Left renal pelvis (tissue), 4 donors: ENCODE measurements at places on chromosomes 6 and 20. TPM values are rescaled to one million over a fixed set of nuclear protein-coding genes. Genes with fewer than 3 reads are reported as not detected.

Gene F13A1
- 110 TPM for polyA plus RNA-seq

Gene FAXC
- 4.7 TPM for polyA plus RNA-seq

Gene COL19A1
- polyA plus RNA-seq, result 2.1 TPM

Gene C20orf141
- polyA plus RNA-seq, result not detected

Gene CCN6
- polyA plus RNA-seq, result 0.41 TPM

Gene LRRN4
- 11.1 TPM for polyA plus RNA-seq

Gene ZSCAN23
- polyA plus RNA-seq, result 17.8 TPM

Gene MCHR2
- polyA plus RNA-seq, result not detected

Gene IFT52
- 75.8 TPM for polyA plus RNA-seq

Gene TRIM40
- not detected for polyA plus RNA-seq

Gene CHMP4B
- 111 TPM for polyA plus RNA-seq

Gene TUBB2B
- 109 TPM for polyA plus RNA-seq

Gene CAGE1
- polyA plus RNA-seq, result not detected

Gene NOX3
- 2.4 TPM for polyA plus RNA-seq

Gene GGT7
- polyA plus RNA-seq, result 23.6 TPM

Gene TREML2
- 0.12 TPM for polyA plus RNA-seq

Gene CYP39A1
- 8.1 TPM for polyA plus RNA-seq

Gene GNMT
- polyA plus RNA-seq, result 0.45 TPM

Gene TBXT
- polyA plus RNA-seq, result not detected
